ENCODE measurements at places on chromosomes 7 and 10.

GRCh38 chr7:77337456-77337990 lies 78.6 kb downstream of the GSAP start:
- no peak for DNase-seq

DNA sequence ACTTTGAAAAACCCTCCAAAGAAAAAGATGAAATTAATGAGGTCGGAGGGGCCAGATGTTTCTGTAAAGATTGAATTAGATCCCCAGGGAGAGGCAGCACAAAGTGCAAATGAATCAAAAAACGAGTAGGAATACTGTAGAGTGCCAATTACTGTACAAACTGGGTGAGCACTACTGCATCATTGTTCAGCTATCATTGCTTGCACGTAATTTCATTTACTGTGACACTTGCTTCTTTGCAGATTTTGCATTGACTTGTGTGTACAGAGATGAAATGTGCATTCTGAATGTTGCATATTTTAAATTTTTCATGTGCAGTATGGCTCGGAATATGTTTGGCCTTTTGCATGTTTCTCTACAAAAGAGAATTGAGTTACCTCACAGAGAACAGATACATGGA lies 123.7 kb downstream of the LCOR start:
- no peak for DNase-seq

GRCh38 chr7:11701829-11702560 lies 130.0 kb downstream of the THSD7A start:
- DNase-seq, result no peak

DNA sequence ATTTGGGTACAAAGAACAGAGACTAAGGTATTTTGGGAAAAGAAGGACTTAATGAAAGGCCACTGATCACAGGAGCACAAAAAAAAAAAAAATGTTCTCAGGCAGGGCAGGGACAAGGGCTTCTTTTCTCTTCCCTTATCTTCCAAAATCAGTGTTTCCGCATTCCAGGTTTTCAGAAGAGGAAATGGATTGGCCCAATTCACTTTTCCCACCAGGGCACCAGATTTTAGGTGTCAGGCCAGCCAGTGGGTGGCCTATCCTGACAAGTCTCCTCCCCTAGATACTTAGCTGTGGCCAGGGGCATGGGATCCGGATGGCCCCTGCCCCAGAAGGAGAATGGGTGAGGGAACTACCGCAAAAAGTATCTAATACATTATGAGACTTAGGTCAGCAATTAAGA lies 88.9 kb upstream of the WAC start:
- no peak for DNase-seq

- no peak for DNase-seq
Measured at GRCh38 chr7:139730746-139731612, 46.8 kb downstream of the HIPK2 start.

DNA sequence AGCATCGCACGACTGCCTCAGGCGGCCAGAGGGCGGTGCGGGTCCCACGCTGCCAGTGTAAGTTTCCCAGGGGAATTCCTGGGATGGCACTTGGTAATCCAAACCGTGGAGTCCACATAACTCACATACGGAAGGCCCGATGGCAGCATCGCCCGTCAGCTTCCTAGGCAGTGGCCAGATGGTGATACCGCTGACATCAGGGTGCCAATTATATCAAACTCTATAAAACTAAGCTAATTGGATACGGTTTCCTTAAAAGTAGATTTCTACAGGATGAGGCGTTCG lies 189.8 kb downstream of the CELF2 start:
- DNase-seq, result no peak

DNA sequence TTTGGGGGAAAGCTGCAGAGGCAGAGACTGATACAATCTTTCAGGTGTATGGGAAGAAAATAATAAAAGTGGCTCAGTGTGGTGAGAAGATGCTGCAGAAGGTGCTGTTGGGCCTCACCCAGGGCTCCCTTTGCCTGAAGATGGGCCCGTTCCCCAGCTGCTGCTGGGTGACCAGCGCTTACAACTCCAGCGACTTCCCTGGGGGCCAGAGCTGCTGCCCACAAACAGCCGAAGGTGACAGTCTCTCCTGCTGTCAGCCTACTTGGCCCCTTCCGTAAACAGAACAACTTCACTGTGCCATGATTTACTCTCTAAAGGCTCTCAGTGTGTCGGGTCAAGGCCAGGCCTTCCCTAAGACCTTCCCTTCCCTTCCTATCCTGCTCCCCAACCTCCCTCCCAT lies 93.6 kb upstream of the PCBD1 start:
- DNase-seq, result no peak

DNA sequence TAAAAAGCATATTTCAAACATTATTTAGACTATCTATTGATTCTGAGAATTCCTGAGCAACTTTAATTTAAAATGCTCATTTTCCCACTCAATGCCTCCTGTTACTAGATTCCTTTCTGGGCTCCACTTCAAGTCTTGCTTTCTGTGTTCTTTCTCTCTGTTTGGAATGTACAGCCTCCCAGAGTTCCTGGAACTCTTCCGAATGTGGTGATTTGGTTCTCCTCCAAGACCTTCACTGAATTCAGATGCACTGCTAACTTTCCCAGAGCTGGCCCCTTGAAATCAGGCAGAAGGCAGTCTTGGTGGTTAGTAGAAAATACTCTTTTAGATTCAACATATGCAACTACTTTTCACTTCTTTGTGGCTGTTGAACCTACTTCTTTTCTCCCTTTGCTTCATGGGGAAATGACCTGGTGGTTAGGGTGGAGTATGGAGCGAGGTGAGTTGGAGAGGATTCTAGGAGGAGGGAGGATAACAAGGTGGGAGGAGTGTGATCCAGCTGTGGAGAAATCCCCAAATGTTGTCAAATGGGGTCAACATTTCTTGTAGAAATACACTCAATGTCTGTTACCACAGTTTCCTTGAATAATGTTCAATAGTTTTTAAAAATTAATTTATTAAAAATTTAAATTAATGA lies 27.9 kb upstream of the CCDC7 start:
- no peak for DNase-seq

DNA sequence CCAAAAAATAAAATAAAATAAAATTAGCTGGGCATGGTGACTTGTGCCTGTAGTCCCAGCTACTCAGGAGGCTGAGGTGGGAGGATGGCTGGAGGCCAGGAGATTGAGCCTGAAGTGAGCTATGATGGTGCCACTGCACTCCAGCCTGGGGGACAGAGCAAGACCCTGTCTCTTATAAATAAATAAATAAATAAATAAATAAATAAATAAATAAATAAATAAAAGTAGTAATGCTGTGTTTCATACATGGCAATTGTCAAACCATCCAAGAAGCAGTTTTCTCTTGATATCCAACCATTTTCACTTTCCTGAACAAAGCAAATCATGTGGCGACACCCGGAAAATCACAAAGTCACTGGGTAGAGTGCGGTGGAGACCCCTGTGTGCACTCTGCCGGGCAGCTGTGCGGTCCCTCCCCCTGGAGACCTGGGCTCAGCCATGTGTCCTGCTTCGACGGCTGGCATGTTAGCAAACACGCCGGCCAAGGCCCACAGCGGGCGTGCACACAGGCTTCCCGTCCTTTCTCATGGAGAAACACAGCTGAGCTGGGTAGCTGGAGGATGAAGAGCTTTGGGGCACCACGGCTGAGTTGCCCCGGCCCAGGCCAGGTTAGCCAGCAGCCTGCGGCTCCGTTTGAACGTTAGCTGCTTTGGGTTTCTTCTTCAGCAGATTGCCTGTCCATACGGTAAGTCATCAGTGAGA lies 22.3 kb upstream of the RNF32 start:
- no peak for DNase-seq

DNA sequence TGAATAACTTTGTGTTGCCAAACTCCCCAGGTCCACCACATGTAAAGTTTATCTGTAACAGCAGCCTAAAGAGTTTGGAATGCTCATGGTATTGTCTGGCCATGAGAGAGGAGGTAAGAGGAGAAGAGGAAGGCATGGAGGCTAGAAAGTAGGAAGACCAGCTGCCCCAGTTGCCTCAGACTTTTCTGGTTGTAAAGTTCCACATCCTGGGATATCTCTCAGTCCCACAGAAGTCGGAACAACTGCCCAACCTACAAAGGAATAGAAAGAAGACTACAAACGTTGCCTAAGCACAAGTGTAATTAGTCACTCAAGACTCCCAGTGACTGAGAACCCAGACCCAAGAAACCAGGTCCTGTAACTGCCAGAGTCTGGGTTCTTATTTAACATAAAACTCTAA lies 47.3 kb downstream of the CREB3L2 start:
- no peak for DNase-seq

GRCh38 chr7:75690121-75690523 lies 48.6 kb downstream of the HIP1 start:
- no peak for DNase-seq

DNA sequence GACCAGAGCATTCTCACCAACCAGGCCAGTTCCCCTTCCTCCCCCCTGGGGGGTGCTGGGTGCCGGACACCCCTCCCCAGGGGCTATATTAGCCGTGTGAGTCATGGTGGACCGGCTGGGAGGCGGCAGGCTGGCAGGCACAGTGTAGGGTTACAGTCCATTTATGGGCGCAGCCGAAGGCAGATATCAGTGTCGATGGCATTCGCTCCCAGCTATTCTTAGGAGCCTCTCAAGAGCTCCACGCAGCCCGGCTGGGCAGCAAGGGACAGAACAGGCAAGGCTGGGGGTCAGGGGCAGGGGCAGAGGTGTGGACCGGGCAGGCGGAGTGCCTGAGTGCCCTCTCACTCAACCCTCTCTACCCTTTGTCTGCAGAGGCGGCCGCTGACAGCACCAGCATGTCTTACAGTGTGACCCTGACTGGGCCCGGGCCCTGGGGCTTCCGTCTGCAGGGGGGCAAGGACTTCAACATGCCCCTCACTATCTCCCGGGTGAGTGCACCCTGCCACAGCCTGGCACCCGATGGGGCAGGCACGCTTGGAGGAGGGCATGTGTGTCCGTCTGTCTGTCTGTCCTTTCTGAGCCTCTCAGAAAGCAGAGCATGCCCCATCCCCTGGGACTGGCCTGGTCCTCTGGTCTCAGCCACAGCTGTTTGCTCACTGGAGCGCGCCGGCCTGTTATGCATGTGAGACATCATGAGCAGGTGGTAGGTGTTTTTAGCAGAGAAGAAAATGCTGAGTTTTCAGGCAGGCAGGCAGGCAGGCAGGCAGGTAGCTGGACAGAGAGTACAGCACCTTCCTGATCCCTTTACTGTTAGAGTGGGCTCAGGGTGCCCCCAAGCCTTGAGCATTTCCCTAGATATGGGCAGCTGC lies at the start of gene LDB3:
TSS of gene LDB3 (plus strand) at position 215 of the 869 bp plus-strand sequence. CDS start at position 396, 181 bp downstream.
- no peak for DNase-seq
